ENCODE measurements at places on chromosomes 12 and 14. TPM values are rescaled to one million over a fixed set of nuclear protein-coding genes. Genes with fewer than 3 reads are reported as not detected.

DNA sequence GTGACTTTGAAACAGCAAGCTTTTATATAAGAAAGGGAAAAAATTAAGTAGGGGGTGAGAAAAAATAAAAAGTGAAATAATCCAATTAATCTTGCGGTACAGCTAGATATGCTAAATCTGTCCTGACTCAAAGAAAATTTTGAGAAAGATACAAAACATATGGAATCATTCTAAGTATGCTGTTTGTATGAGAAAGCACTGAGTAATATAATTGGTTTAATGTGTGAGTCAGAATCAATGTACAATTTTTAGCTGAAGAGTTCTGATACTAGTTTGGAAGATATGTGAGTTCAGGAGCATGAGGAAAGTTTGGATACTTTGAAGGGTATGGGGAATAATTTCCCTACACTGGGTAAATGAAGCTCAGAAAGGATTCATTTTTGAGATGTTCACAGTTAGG lies 190.9 kb upstream of the RASSF8 start:
- no peak for DNase-seq

DNA sequence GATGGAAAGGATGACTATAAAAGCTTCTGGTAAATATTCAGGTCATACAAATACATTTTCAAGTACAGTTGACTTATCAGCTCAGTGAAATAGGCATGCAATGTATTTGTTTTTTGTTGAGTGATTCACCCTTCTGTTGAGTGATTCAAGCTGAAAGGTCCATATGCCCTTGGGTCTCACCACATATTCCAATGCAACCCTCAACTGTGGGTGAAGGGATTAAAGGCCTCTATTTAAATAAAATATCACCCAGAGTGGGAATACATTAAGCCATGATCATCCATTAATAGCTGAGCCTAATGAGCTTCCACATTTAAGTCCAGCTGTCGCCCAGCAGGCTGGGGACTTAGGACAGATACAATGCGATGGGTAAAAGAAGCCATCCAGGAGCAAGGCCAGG lies 120.2 kb downstream of the CRACR2A start:
- no peak for DNase-seq

GRCh38 chr14:75311356-75311755 lies 32.7 kb downstream of the FOS start:
- no peak for DNase-seq

GRCh38 chr14:55688566-55688965 lies 108.6 kb downstream of the KTN1 start:
- no peak for DNase-seq

- no peak for DNase-seq
These were observed 43.6 kb upstream of the NID2 start for GRCh38 chr14:52112336-52113018.

- DNase-seq: no peak
These were observed 178.8 kb downstream of the ESR2 start for GRCh38 chr14:64115401-64115800.

GRCh38 chr12:122024132-122024785 lies 2.6 kb downstream of the BCL7A start:
- no peak for DNase-seq

DNA sequence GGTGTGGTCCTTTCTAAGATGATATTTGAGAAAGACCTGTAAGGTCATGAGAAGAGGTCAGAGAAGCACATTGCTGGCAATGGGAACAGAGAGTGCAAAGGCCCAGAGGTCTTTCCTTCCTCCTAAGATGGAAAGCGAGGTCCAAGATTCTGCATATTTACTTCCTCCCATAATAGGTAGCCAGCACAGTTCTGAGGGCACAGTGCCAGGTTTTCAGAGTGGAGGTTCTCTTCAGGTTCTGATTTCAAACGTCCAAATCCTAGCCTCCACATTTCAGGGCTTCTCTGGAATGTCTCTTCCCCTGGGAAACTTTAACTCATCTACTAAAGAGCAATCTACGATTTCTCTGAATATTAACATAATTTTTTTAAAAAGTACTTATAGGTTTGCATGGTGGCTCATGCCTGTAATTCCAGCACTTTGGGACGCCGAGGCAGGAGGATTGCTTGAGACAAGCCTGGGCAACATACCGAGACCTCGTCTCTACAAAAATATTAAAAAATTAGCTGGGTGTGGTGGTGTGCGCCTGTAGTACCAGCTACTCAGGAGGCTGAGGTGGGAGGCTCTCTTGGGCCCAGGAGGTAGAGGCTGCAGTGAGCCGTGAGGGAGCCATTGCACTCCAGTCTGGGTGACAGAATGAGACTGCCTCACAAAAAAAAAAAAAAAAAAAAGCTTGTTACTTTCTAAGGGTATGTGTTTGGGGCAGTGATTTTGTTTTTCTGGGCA lies 526 bp upstream of the MRPL42 start:
- DNase-seq: no peak

DNA sequence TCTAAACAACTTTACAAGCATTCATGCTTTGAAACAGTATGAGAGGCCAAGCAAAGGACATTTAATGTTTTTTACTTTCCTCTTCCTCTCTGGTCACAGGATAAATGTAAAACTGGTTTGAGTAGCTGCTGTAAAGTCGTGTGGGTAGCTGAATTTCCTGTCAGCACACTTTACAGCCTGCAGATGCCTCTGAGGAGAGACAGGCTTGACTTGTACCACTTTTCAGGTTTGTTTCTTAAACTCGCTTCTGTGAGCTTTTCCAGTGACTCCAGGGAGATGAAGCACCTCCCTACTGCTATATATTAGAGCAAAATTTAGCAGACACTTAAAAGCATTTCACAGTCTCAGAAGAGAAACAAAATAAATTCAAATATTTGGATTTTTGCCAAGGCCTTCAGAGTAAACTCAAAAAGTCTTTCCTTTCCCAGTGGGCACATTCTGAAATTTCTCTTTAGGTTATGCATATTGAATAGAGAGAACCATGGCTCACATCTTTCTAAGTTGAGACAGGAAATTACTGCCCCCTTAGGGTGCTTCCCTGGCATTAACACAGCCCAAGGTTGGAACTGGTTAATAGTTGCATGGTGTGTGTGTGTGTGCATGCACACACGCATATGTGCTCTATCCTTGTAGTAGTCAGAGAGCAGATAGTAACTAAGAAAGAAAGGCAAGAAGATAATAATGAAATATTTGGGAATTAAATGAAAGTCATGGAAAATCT lies 557.3 kb upstream of the MIS18BP1 start:
- DNase-seq: no peak

- no peak for DNase-seq
These were observed 198.1 kb downstream of the ERC1 start for GRCh38 chr12:1189163-1189562.

DNA sequence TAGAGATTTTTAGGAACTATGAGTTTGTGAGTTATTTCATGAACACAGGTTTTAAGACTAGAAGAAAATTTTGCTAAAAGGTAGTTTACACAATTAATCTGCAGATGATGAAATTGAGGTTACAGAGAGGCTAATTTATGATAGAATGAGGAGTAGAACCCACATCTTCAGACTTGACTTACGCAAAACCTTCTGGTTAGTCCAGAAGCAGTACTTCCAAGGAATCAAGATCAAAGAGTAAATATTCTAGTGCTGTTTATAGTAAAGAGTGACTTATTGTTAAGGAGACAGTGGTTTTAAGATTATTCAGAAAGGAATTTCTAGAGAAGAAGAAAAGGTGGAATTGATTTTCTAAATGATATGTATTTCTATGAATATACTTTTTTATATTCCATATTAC lies 10.6 kb upstream of the KITLG start:
- DNase-seq: no peak

DNA sequence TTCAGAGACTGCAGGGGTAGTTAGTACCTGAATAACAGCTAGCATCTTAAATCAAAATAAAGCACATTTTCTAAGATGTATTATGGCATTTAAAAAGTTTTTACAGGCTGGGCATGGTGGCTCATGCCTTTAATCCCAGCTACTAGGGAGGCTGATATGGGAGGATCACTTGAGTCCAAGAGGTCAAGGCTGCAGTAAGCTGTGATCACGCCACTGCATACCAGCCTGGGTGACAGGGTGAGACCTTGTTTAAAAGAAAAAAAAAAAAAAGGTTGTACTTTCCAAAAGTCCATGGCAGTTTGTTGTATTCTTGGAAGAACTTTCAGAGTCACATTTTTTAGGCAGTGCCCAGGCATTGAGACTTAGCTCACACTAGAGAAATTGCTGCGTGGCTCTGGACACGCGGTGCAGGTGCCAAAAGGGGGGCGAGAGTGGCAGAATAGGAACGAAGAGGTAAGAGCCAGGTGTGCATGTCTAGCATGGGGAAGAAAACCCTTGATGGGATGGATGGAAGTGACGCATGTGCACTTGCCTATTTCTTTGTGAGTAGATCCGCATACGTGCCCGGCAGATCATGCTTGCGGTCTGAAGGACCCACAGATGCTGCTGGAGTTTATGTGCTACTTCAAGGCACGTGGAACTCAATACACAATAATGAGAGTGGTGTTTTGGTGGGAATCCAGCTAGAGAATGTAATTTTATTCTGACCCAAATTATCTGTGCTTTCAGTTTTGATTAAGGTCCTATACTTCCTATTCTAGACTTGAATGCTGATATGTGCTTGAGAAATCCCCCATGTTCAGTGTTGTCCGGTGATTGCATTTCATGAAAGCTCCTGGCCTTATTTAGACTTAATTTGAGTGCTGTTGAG lies 11.9 kb downstream of the ANKRD13A start:
- DNase-seq: no peak

GRCh38 chr12:14774906-14775635 lies 28.2 kb downstream of the WBP11 start:
- DNase-seq: peak; percentile 58

DNA sequence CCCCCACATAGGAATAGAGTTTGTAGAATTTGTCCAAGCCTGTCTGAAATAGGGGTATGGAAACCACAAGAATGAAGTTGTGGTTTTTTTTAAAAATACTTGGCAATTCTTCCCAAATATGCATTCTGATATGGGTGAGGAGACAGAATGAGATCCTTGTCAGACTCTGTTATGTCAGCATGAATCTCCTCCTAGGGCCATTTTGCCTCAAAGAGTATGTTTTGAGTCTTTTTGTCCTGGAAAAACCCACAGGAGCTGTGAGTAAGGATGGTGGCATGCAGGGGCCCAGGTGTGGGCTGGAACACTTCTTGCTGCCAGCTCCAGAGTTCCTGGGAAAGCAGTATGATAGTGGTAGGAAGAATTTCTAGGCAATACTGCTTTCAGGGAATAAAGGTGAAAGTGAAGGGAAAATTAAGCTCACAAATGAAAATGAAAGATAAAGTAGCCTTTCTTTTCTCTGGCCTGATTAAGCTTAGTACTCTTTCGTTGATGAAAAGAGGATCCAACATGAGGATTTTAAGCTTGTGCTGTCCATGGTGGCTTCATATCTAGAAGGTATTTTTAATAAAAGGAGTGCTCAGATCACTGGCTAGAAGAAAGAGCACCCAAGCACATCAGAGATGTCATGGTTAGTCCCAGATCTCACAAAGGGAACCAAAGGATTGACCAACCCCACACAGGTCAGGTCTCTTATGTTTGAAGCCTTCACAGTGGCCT lies 130.8 kb downstream of the LLPH start:
- DNase-seq: no peak

DNA sequence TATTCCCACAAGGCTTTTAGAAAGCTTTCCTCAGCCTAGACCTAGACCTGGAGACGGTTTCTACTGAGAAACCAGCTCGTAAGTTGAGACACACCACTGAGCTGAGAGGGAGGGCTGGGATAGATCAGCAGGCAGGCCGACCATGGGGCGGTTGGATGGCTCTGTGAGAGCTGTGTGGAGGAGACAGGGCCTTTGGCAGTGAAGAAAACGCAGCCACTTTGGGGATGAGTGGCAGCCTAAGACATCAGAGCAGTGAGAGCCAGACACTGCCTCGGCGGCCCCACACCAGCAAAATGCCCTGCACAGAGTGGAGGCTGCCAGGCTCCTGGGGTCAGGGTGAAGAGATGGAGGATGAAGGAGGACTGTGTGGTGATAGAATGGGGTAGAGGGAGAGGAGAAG lies 46.0 kb downstream of the CACNA2D4 start:
- DNase-seq: no peak

DNA sequence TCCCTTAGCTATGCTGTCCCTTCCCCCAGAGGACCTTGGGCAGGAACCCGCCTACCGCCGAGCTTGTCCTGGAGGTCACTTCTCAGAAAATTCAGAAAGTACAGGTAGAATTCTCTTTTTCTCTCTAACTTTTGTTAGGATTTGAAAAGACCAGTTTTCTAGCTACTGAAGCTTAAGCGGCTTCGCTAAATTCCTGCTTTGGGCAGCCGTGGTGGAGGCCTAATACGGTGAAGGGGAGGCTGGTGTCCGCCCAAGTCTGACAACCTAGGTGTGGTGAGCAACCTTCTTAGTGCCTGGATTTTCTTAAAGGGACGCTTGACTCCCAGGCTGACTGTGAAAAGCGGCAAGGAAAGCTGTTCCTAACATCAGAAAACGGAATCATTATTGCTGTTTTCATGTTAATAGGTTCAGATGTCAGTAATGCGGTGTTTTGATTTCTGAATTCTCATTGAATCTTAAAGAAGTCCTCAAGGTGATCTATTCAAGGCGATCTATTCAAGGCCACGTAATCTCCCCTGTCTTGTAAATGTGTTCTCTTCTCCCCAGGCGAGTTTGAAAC lies 835 bp downstream of the FGD4 start:
- DNase-seq: no peak

GRCh38 chr14:92451755-92452154 lies 61.8 kb upstream of the RIN3 start:
- DNase-seq: no peak

DNA sequence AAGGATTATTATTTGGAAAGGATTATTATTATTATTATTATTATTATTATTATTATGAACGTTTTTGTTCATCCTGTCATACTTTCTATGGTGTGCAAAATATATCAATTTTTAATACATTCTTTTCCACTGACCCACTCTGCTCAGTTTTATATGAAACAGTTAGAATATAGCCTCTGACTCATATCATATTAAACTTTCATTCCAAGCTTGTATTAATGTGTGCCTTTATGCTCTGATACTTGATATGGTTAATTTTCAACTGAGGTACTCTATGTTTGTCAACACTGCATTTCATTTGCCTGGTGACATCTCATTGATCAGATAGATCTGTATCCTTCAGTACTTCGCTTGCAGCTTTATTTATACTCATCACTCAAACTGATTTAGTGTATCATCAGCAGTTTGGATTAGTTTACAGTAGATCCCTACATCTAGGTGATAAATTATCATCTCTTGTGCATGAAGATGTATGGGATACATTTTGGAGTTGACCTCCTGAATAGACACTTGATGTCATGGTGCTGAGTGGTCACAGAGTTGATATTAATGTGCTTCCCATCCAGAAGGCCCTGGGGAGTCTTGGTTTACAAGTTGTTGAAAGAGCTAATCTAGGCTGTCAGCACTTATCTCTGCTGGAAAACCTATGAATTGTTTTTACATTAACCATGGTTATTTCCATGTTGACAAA lies 271.8 kb downstream of the TRHDE start:
- DNase-seq: no peak

OAS1 gene
- 41.6 TPM for total RNA-seq

TSPAN8 gene
- total RNA-seq: not detected

KLRC2 gene
- not detected for total RNA-seq

LIN7A gene
- not detected for total RNA-seq

CLEC4E gene
- total RNA-seq: not detected

FOS gene
- 35.7 TPM for total RNA-seq

GALNT8 gene
- total RNA-seq: 0.26 TPM

MFAP5 gene
- not detected for total RNA-seq

RFLNA gene
- not detected for total RNA-seq
